Fibroblast of upper back skin (primary cell): ENCODE measurements at places on chromosomes 4 and X.

GRCh38 chr4:113050837-113051236, 1.4 kb downstream of the ANK2 start:
- no peak for DNase-seq

DNA sequence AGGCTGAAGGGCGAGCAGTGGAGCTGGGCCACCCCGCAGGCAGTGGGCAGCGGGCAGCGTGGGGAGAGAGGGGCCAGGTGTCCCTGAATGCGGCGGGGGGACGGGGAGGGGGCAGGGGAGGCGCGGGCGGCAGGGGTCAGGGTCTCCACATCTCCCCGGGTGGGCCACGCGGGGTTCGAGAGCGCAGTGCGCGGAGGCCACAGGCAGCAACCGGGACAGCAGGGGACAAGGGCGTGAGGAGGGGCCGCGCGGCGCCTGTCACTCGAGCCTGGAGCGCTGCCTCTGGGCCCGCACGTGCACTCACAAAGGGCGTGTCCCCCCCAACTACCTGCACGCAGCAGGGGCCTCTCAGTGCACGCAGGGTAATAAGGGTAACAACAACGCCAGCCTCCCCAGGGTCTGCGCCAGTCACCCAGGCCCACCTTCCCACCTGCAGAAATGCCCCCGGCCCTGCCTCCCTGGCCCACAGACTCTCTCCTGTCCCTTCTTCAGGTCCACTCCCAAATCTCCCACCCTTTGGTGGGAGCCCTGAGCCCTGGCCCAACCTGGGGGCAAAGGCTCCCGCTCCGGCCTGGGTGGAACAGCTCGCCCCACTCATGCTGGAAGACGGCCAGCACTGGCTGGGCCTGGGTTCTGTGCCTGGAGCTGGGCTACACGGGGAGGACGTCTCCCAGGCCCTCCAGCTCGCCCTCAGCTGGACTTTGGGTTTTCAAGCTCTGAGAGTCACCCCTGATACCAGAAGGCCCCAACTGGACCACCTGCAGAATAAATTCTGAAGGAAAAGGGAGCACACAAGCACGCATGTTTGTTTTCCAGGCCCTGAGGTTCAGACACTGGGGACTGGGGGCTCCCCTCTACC, 53.2 kb downstream of the ZFYVE28 start:
- no peak for DNase-seq

DNA sequence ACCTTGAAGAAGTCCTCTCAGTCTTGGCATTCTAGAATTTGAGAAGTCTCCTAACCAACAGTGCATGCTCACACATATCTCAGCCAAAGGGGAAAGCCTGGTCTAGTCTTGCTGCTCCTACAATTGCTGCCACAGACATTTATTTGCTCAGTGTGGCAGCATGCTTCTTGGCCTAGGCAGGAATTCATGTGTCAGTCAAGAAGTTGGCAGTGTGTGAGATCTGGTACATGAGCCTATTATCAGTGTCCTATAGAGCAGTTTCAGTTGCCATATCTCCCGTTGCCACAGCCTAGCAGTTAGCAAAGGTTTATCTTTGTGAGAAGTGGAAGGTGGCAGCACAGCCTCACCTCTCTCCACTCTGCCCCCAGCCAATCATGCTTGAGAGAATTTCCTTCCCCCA, 176.9 kb upstream of the ARHGEF9 start:
- no peak for DNase-seq

- peak; percentile 1 for DNase-seq
Observed at GRCh38 chrX:147803948-147804347, 107.8 kb upstream of the FMR1 start.

- no peak for DNase-seq
Observed at GRCh38 chrX:37677243-37677642, 8.3 kb upstream of the XK start.

GRCh38 chr4:151651496-151651895, 109.3 kb downstream of the GATB start:
- no peak for DNase-seq

- no peak for DNase-seq
Observed at GRCh38 chr4:121226362-121226761, 62.2 kb upstream of the TNIP3 start.

DNA sequence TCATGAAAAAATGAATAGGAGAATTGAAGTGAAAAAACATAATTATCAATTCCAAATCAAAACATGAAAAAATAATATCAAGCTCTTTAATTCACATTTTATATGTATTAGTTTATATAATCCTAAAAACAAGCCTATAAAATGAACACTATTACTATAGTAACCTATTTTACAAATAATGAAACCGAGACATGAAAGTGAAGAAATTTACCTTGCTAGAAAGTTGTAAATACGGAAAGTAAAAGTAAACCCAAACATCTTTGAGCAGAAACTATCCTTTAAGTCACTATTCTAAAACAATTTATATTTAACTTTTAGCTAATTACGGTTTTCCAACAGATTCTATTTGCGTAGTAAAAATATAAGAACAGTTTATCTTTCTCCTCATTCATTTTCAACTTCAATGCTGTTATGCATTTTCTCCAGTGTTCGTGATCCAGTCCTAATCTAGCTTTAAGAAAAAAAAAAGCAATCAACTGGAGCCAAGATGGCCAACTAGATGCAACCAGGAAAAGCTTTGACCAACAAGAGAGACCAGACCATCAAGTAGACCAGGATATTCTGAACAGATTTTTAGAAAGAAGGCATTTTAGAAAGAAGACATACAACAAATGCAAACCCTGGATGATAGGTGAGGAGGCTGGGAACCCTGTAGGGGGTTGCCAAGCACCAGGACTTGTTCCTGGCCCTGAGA, 67.0 kb downstream of the DDX53 start:
- no peak for DNase-seq
